ENCODE measurements at places on chromosomes 12 and 14. TPM values are rescaled to one million over a fixed set of nuclear protein-coding genes. Genes with fewer than 3 reads are reported as not detected.
A peak's percentile ranks its signal among the peaks of the same experiment; 100 is the strongest.

DNA sequence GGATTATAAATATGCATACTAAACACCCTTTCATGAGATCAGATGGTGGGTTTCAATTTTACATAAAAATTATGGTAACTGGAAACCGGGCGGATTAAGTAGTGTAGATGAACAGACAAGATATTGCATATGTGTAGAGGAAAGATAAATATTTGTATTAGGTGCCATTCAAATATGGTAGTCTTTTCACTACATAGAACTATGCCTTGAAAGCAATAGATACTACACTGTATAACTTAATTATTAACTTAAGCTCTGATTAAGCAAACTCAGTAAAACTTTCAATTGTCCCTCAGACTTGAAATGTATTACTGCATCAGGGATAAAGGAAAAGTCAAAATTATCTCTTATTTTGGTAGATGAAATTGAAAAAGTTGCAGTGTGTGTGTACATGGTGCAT is 1.9 kb downstream of the PTPN21 start:
- DNase-seq: no peak

GRCh38 chr14:79708426-79709388 is 502.6 kb downstream of the DIO2 start:
- no peak for DNase-seq

DNA sequence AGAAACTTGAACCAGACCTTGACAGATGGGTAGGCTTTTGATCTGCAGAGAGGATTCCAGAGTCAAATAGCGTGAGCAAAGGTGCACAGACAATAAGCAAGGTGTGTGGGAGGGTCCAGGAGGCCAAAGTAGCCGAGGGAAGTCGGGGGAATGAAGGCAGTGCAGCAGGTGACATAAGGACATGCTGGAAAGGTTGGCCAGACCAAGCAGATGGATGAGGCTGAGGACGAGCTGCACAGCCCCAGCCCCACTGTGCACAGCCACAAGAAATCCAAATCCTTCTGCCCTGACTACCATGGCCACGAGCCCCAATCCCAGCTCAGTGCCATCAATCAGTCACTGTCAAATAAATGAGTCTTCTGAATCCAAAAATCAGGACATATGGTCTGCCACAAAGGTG is 5.4 kb downstream of the TTC7B start:
- no peak for DNase-seq

DNA sequence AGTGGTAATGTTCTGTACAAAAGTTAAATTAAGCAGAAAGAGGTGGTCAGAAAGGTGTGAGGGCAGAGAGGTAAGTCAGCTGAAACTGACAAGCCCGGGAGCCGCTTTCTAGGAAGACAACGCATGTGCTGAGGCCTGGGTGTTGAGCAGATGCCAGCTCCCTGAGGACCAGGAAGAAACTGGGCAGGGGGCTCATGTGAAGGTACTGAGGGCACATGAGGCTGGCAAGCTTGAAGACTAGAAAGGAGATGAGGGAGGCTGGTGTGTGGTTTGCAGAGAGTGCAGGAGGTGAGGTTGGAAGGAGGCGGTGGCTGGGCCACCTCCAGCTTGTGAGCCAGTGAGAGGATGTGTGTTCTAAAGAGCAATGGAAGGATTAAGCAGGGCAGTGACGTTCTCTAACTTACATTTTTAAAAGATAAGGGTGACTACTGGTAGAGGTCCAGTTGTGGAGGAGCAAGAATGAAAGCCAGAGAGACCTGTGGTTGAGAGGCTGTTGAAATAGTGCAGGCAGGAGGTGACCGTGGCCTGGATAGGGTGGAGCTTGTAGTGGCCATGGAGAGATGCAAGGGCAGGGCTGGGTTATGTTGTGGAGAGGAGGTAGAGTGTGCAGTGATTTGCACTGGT is 29.1 kb downstream of the ZNF664 start:
- no peak for DNase-seq

DNA sequence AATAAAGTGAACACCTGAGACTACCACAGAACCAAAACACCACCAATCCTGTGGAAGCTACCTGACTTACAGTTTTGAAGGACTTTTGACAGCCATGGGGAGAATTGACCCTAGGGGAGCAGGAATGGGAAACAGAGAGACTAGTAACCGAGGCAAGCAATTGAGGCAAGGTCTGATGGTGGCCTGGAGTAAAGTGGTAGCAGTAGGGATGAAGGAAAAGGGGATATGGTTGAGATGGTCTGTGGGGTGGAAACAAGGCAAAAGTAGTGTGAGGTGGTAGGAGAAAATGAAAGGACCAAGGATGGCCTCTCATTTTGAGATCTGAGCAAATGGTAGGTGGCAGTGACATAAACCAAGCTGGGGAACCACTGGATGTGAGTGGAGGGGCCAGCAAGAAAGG is 4.2 kb upstream of the IRF9 start:
- no peak for DNase-seq

DNA sequence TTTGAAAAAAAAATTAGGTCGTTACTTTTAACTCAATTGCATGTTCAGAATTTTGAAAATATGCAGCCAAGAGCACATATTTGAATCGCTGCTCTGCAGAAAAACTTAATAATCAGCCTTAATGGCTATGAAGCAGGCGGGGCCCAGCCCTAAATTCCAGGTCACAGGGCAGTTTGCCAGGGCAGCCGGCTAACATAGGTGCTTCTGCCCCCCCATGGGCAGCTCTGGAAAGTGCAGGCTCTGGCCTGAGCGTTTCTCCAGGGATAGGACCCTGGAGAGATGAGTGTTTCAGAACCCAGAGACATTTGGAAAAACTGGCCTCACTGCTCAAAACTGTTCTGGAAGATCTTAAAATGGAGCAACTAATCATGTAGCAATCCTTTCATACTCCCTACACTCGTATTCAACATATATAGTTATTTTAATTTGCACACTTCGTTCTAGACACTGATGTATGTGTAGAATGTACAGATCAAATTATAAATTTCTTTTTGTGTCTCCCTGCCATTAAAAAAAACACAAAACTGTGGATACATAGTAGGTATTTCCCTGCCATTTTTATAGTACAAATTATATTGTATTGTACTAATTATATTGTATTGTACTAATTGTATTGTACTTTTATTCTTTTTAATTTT is 26.0 kb upstream of the PTGR2 start:
- peak; percentile 97 for DNase-seq

Gene CPNE8
- 34.0 TPM for total RNA-seq

Gene TAPBPL
- 13.0 TPM for total RNA-seq

Gene ACOT6
- total RNA-seq: not detected
